Activated CD4-positive, alpha-beta memory T cell treated with anti-CD3 and anti-CD28 coated beads, Interleukin-2, amount 10 ng/mL, durations not matched to agents 7 days and 5 days (primary cell): ENCODE measurements at places on chromosomes 16 and 17. TPM values are rescaled to one million over a fixed set of nuclear protein-coding genes. Genes with fewer than 3 reads are reported as not detected.

FAM20A gene
- total RNA-seq, result not detected

KCNH6 gene
- not detected for total RNA-seq

CFAP119 gene
- total RNA-seq, result 3.1 TPM

FOXN1 gene
- total RNA-seq, result not detected

ZNF385C gene
- not detected for total RNA-seq

IRX5 gene
- total RNA-seq, result 0.38 TPM

RRAD gene
- 1.3 TPM for total RNA-seq

DNA sequence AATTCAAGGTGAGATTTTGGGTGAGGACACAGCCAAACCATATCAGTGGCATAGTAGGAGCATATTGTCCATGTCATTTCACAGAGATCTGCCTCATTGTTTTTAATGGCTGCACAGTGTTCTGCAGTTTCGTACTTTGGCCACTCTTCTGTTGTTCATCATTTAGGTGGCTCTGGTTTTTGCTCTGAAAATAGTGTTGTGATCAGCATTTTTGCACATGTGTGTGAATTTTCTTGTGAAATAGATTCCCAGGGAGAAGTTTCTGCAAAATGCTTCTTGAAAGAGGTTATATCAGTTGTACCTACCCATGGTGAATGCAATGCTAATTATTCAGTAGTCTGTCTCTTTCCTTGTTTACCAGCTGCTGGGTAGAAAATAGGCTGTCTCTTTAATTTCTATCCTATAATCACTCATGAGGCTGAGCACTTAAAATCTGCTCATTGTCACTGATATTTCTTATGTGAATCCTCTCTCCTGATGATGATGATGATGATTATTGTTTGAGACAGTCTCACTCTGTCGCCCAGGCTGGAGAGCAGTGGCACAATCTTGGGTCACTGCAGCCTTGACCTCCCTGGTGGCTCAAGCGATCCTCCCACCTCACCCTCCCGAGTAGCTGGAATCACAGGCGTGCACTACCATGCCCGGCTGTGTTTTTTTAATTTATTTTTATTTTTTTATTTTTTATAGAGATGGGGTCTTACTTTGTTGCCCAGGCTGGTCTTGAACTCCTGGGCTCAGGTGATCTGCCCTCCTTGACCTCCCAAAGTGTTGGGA, 10.5 kb downstream of the LCMT1 start:
- no peak for DNase-seq

DNA sequence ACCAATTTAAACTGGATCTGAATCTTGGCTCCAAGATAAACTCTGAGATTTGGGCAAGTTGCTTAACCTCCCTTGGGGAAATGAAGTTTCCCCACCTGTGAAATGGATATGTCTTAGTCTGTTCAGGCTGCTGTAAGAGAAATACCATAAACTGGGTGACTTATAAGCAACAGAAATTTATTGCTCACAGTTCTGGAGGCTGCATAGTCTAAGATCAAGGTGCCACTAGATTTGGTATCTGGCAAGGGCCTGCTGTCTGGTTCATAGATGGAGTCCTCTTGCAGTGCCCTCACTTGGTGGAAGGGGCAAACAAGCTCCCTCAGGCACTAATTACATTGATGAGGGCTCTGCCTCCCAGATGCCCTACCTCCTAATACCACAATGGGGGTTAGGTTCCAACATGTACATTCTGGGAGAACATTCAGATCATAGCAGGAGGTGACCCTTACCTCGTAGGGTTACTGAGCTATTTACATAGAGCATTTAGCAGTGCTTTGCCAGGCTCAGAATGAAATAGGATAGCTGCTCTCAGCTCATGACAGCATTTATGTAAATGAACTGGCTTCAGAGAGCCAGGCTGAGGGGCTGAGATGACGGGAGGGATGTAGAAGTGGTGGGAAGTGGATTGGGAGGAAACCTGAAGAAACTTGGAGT, 83.9 kb downstream of the SPECC1 start:
- DNase-seq, result no peak

- DNase-seq, result no peak
These were observed 16.1 kb upstream of the GPRC5C start for GRCh38 chr17:74415608-74416396.

GRCh38 chr17:35890774-35891155, 10.6 kb upstream of the CCL5 start:
- peak; percentile 86 for DNase-seq

GRCh38 chr16:49844359-49844758, 11.6 kb downstream of the ZNF423 start:
- DNase-seq, result no peak

DNA sequence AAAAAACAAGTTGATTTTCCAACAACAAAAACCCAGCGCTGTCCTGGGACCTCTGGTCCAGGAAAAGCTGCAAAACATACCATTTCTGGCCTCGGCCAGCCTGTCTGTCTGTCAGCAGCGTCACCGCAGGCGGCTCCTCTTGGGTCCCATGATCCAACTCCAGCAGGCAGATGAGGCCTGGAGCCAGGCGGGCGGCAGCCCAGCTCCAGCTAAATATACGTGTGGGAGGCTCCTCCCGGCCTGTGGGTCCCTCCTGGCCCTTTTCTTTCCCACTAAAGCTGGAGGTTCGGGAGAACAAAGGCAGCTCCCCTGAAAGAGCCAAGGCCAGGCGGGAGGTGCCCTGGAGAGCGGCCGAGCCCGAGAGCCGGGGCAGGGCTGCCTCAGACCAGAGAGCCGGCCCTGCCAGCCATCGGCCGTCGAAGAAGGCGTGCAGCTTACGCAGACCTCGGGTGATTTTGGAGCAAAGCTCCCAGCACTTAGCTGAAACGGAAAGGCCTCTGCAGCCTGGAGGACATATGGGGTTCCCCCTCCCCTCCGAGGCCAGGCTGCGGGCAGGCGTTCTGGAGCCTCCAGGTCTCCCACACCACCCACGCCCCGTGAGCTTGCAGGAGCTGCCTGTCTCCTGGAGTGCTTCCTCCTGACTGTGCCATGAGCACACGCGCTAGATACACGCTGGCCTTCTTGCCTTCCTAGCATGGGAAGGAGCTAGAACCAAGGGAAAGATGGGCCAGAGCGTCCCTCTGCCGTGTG, 19.9 kb upstream of the JPH3 start:
- no peak for DNase-seq

DNA sequence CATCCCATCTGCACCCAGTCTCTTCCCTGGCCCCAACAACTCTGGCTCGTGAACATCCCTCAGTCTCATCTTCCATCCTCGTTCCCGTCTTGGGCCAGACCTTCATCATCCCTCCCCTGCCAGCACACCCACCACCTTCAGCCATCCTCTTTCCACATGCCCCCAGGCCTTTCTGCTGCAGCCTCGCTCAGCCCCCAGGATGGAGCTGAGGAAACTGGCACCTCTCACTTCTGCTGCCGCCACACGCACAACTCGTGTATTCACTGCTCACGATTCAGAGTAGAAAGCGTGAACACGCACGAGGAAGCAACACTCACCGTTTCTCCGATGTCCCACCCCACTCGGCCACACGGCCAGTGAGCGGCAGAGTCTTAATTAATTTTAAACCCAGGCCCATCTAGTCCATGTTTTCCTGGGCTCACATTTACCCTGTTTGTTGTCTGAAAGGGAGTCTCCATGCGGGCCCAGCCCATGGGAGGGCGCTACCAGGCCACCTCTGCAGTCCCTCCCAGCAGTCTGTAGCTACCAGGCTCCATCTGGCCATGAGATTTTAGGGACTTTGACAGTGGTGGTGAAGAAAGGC, 12.5 kb downstream of the C16orf90 start:
- no peak for DNase-seq

- DNase-seq, result no peak
These were observed 47.4 kb upstream of the SLC38A10 start for GRCh38 chr17:81342269-81343070.

GRCh38 chr17:44091200-44091997, 20.9 kb downstream of the G6PC3 start:
- DNase-seq, result no peak

DNA sequence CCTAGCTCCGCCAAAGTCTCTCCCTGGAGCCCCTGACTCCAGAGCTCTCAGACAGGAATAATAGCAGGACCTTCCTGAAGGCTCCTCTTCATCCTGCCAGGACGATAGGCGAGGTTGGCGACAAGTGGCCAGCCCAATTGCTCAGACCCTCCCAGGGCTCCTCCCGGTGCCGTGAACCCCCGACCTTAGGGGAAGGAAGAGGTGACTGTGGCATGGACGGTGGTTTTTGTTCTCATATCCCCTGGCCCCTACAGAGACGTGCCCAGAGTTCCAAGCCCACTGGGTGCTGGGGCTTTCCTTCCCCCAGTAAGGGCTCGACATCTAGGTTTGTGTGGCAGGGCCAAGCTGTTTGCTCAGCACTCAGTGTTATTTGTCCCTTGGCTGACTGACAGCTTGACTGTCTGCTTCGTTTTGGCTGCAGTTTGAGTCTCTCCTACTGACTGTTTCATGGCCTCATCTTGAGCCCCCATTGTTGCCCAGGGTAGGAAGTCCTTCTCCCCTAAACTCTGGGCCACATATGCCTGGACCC, 4.6 kb upstream of the ADCY7 start:
- no peak for DNase-seq

DNA sequence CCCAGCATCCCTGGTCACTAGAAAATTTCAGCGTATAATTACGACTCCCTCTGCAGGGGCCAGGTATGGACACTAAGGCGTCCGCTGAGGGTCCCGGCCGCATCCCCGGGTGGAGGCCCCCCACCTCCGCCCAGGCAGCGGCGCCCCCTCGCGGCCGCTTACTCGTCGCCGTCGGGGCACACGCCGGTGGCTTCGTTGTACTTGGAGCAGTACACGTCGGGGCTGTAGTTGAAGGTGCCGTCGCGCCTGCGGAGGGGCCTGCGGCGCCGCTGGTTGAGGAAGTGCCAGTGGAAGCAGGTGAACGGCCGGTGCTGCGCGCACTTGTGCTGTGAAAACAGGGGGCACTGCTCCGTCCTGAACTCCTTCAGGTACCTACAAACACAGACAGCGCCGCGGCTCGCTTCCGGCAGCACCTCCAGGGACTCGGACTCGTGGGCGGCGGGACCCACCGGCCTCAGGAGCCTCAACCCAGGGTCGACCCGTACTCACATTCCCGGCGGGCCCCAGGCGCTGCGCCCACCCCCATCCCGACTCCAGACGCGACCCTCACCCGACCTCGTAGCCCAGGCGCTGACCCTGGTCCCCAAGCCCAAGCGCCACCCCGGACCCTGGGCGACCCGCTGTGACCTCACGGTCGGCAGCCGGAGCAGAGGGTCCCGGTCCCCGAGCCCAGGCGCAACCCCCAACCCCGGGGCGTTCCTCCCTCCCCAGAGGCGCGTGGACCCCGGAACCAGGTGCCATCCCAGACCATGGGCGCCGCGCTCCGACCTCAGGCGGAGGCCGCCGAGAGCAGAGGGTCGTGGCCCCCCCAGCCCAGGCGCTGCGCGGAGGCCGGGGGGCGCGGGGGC, 596 bp downstream of the UNKL start:
- DNase-seq, result peak; percentile 78

DNA sequence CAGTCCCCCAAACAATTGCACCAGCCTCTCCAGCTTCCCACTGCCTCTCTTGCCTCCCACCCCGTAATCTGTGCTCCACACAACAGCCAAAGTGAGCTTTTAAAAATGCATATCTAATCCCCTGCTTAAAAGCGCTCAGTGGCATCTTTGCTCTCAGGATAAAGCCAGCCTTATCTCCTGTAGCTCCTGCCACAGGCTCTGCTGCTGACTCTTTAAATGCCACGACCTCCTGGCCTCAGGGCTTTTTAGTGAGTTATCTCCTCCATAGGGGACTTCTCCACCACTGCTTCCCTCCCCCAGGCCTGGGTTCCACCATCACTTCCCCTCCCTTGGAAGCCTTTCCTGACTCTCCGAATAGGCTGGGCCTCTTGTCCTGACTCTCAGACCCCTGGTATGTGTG, 98.6 kb downstream of the GNAO1 start:
- no peak for DNase-seq

DNA sequence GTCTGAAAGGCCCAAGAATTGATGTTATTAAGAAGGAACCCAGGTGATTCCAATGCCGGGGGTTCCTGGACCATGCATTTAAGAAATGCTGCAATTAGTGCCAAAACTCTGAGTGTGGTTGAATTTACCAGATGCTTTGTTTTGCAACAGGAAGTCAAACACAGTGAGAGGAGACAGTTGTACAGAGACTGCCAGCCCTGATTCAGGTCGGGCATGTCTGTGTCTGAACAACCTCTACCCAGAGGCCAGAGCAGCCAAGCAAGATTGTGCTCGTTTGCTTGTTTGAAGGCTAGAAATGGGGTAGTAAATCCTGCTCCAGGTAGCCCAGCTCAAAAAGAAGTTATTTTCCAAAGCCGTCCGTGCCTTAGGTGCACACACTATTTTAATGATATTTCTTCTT, 412.4 kb upstream of the ERCC4 start:
- no peak for DNase-seq

- no peak for DNase-seq
These were observed 38.4 kb downstream of the CHD9NB start for GRCh38 chr16:53014287-53014686.

GRCh38 chr16:10668322-10669045, 26.2 kb downstream of the TEKT5 start:
- peak; percentile 29 for DNase-seq

- DNase-seq, result no peak
These were observed 54.8 kb downstream of the SLFN5 start for GRCh38 chr17:35297666-35298065.

DNA sequence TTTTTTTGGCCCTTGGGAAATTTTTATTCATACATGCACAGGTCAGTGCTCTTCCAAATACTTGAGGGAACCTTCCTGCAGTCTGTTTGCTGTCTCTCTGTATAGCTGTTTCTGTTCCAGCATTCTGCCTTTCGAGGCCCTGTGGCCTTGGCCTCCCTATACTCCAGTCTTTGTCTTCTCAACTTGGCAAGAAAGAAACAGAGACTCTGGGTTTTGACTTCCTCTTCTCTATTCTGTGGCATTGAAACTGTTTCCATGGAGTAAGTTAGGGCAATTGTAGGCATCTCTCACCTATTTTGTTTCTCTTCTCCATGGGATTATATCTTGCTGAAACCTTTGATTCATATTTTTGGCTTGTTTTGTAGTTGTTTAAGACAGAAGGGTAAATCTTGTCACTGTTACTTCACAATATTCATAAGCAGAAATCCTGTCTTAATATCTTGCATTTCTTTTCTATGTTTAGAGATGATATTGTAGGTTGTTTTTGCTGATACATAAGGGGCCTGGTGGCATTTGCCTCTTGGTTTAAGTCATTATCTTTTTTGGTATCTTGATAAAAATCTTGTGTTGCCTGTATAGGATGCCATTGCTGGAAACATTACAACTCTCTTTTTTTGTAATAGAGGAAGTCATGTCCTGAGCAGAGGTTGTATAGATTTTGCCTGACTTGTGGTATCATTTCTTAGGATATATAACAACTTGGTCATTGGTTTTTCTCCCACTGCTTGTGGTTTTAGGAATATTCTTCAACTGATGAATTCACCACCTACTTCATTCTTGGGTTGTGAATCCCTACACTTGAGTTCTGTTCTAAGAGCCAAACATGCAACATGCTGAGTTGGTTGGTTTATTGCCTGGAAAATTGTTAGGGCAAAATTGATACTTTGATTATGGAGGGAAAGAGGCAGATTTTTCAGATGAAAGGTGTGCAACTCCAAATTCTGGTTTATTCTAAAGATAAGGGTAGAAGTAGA, 168.6 kb downstream of the FTO start:
- no peak for DNase-seq
